ENCODE measurements at places on chromosomes 2 and 18.

GRCh38 chr2:36477746-36478145 is 120.2 kb downstream of the FEZ2 start:
- no peak for DNase-seq

- no peak for DNase-seq
Observed at GRCh38 chr18:59150236-59150635, 10.6 kb downstream of the SEC11C start.

DNA sequence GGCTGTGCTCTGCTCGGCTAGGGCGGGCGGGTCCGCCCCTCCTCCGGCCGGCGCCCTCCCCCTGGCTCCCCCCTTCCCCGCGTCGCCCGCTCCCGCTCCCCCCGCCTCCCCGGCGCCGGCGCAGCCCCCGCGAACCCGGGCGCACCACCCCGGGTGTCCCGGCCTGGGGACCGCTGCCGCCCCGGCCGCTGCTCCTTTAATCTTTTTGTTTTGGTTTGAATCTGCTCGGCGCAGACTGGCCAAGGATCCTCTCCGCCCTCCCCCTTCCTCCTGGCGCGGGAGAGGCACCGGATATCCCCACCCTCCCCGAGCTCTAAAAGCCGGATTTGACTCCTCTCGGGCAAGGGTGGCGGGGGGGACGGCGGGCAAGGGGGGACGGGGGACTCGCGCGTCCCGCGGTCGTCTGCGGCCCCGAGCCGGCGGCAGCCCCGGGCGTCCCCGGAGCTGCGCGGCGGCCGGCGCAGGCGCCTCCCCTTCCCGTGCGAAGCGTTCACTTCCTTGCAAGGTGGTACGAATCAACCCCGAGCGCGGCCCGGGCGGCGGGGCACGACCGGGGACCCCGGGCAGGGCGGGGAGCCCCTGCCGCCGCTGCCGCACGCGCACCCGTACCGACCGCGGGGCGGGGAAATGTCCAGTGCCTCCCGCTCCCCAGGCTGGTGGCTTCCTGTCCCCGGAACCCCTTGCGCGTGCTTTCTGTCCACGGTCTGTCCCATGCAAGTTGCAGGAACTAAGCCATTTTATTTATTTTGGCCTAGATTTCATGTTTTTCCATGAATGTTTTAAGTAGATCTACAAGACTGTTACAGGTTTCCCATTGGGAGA is at the start of gene PTGR3:
Gene PTGR3 (minus strand): TSS at position 11 of the 822 bp plus-strand sequence. CDS start 81 bp downstream, outside the sequence.
- peak; percentile 85 for DNase-seq

DNA sequence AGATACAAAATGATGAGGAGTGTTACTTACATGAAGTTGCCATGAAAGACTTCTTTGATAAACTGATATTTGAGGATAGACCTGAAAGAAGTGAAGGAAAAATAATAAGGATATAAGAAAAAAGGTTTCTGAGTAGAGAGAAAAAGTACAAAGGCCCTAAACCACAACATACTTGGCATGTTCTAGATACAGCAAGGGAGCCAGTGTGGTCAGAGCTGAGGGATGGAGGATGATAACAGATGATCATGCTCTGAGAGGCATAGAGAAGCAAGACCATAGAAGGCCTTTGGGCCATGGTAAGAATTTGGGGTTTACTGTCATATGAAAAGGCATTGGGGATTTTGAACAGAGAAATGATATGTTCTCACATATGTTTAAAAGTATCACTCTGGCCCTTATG is 424.1 kb upstream of the CHST9 start:
- no peak for DNase-seq

- DNase-seq: no peak
Observed at GRCh38 chr2:69348781-69349180, 38.2 kb downstream of the GFPT1 start.

- DNase-seq: no peak
Observed at GRCh38 chr2:206112108-206112507, 26.1 kb upstream of the INO80D start.

- no peak for DNase-seq
Observed at GRCh38 chr2:168602846-168603401, 146.9 kb downstream of the CERS6 start.

DNA sequence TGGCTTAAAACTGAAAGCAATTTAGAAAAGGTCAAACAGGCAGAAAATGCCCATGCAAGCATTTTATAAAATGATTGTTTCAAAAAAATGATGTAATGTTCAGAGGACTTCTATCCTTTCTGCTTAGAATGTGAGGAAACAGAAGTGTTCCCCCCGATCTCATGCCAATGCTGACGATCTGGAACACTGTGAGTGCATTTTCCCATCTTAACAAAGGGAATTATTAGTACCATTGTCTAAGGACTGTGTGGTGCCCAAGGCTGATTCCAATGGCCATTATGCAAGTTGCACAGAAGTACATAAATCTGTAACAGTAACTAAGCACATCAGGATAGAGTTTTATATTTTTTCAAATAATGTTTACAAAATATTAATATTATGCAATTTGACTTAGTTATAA is 185.3 kb downstream of the MYT1L start:
- no peak for DNase-seq

GRCh38 chr2:221001381-221001801 is 570.7 kb downstream of the EPHA4 start:
- DNase-seq: no peak

DNA sequence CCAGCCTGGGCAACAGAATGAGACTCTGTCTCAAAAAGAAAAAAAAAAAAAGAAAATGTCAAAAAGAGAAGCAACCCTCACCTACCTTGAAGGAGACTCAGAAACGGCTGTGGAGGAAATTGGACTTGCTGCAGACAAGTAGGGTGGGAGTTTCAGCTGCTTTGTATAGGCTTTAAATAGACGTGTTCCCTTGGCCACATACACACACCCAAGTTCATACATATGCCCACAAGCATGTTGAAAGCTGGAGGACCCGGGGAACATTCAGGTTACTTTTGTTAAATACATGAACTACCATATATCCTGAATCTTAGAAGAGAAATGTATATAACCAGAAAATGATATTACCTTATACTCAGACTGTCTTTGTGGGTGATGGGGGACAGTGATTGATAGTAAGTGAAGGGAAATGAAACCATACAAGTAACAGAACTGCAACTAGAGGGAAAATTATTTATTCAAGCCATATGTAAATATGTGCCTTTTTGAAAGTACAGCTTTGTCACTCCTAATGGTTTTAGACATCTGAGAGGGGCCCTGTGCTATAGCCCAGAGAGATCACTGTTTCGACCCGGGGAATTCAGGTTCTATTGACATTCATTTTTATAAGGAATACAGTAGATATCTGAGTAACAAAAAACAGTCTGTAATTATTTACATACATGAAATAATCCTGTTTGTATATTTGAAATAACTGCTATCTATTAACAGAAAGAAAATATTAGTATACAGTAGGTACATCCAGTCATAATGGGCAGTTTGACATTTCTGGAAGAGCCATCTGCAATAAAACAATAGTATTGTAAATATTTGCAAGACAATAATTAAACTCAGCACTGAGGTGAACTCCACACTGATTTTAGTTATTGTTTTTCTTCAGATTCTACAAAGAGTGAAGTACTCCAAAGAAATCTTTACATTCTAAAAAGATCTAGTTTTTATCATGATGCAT is 48.0 kb upstream of the TGIF1 start:
- DNase-seq: no peak

- DNase-seq: no peak
Observed at GRCh38 chr18:72412927-72413326, 131.2 kb downstream of the CBLN2 start.

- DNase-seq: no peak
Observed at GRCh38 chr2:524442-524841, 152.8 kb downstream of the TMEM18 start.

GRCh38 chr2:96320326-96320725 is 4.8 kb upstream of the ITPRIPL1 start:
- DNase-seq: no peak

- peak; percentile 69 for DNase-seq
Observed at GRCh38 chr2:136135921-136136906, 18.3 kb upstream of the CXCR4 start.

DNA sequence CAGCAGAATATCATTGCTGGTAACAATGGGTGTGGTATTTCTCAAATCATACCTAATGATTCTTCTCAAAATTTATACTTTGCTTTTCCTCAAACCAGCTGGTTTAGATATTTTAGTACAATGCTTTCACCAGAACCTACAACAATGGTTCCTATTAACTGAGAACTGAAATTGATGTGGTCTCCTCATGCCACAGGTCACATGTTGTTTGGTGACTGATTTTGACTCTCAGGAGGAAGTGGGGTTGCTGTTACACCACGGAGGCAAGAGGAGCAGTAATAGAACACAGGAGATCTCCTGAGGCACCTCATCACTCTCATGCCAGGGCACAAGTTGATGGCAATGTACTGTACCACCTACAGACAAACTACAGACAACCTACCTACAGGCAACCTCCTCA is 3.0 kb upstream of the CEP68 start:
- no peak for DNase-seq

DNA sequence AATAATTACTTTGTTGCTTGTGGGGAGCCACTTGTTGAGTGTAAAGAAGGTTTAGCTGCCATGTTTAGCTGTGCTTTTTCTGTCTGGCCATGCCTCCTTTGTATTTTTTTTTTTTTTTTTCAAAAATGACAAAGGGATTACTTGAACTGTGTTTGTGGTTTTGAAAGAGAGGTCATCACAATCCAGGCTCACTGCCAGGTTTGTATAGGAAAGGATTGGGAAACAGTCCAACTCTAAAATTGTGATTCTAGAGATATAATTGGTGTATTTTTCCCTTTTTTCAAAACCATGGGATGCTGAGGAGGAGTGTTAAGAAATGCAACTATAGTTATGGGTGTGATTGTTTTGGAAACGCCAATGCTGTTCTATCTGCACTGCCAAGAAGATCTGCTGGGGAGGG is 4.3 kb downstream of the ITPRIPL1 start:
- DNase-seq: no peak

- DNase-seq: no peak
Observed at GRCh38 chr18:28834889-28835288, 658.0 kb upstream of the CDH2 start.

DNA sequence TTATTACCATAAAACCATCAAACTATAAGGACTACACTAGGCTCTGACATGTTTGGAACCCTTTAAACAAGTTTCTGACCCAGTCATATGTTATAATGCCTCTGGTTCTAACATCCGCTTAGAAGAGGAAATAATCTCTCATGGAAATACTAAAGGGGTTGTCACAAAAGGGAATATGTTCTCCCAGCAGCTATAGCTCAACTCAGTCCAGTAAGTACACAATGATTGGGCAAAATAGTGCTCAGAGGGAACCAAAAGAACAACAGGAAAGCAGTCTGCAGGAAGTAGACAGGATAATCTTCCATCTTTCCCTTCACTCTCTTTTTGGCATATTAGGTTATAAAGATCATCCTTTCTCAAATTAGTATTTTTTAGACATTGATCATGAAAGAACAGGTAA is 4.3 kb downstream of the SRBD1 start:
- no peak for DNase-seq

DNA sequence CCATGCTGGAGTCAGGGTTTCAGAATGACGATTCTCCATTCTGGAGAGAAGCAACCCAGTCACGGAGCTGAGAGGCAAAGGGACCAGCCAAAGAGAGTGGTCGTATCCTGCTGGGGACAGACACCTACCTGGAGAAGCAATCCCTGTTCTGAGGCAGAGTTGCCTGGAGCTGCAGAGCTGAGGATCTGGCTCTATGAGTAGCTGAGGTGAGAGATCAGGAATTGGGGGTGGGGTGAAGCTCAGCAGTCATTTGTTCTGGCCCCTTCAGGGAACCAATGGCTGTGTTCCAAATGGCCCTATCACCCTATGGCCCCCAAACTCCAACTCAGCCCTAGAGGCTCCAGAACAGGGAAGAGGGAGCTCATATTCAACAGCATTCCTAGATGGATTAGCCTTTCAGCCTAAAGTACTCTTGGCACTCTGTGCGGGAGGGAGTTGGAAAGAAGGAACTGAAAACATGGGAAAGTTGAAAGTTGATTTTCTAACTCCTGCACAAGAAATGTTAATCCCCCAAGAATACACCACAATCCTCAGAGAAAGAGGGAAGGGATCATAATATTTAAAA is 3.3 kb upstream of the ATRAID start:
- DNase-seq: no peak

DNA sequence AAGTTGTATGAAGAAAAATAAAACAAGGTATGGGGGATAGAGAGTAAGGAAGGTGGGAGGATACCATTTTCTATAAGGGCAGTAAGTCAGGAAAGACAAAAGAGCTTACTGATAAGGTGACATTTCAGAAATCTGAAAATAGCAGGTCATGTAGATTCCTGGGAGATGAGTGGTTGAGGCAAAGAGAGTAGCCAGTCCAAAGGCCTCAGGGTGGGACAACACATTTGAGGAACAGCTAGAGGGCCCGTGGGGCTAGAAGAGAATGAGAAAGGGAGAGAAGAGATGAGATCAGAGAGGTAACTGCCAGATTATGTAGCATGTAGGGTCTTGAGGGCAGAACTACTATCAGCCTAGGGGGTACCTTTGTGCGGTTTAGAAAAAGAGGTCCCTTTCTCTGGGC is 2.9 kb downstream of the CLHC1 start:
- DNase-seq: no peak

GRCh38 chr18:5824370-5824984 is 70.8 kb downstream of the TMEM200C start:
- DNase-seq: no peak

- no peak for DNase-seq
Observed at GRCh38 chr18:59744271-59744721, 47.1 kb upstream of the CCBE1 start.

DNA sequence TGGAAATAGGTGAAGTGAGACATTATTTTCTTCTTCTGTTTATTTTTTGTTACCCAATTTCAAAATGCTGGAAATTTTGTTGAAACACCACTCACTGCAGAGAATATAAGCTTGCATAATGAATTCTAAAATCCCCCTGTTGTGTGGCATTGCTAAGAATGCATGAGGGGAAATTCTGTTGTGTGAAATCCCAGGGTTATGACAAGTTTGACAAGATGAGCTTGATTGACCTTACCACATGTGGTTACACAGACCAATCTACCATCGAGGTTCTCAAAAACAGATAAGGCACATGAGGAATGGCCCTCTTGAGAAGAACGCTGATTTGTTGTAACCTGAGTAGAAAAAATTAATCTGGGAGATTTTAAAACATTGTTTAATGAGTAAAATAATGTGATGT is 261.6 kb upstream of the MMADHC start:
- DNase-seq: no peak

GRCh38 chr2:46590319-46590718 is 111.0 kb downstream of the TMEM247 start:
- DNase-seq: no peak

Data from activated CD8-positive, alpha-beta memory T cell treated with anti-CD3 and anti-CD28 coated beads, Interleukin-2, amount 50 U/mL, for 48 hours (primary cell).